ENCODE measurements at places on chromosomes 3 and 15.
A peak's percentile ranks its signal among the peaks of the same experiment; 100 is the strongest.

DNA sequence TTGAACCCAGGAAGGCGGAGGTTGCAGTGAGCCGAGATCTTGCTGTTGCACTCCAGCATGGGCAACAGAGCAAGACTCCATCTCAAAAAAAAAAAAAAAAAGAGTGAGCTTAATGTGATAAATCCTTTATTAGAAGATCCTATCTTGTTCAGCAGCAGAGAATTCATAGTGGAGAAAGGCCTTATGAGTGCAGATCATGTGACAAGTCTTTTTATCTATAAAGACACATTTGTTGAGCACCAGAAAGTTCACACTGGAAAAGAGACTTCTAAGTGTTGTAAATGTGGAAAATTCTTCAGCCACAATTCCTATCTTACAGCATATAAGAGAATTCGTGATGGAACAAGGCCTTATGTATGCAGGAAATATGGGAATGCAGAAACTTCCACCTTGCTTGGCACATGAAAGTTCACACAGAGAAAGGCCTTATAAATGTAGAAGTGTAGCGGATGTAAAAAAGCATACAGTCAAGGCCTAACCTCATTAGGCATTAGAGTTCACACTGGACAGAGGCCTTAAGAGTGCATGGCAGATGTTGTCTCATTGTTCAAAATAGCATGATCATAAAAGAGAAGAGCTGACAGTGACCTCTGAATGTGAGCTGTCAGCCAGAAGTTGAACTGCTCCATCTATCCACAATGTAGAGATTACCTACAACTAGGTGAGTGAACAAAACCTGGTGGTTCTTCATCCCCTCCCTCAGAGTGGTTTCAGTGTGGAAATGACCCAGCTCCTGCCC, 16.7 kb downstream of the ADAM10 start:
- DNase-seq = no peak

DNA sequence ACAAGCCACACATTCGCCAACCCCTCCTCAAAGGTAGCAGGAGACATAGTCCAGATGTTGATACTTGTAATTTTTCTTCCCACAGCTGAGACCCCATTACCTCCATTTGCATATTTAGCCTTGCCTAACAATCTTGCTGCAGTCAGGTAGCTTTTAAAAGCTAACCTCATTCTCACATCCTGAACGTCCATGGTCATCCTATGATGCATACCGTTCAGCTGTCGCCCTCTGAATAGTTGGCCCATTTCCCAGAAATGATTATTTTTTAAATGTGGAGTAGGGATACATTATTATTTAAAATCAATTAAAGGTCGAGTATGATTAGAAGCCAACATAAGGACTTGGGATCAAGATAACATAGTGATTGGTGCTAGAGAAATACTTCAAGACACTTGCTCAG, 165.0 kb downstream of the MEX3B start:
- DNase-seq = no peak

DNA sequence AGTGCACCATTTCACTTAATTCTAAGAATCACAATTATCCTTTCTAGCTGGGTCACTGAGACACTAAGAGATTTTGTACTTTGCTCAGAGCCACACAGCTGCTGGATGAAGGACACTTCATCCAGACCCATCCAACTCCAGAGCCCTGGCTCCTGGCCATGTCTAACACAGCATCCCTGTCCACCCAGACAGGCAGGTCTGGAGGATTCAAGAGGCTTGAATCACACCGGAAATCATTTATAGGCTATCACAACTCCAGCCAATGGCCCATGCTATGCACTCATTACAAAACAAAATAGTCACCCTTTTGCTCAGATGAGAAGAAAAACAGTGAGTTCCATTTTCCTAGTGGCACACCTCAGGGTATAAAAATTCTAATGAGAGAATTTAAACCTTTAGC, 198.2 kb upstream of the LMCD1 start:
- no peak for DNase-seq

DNA sequence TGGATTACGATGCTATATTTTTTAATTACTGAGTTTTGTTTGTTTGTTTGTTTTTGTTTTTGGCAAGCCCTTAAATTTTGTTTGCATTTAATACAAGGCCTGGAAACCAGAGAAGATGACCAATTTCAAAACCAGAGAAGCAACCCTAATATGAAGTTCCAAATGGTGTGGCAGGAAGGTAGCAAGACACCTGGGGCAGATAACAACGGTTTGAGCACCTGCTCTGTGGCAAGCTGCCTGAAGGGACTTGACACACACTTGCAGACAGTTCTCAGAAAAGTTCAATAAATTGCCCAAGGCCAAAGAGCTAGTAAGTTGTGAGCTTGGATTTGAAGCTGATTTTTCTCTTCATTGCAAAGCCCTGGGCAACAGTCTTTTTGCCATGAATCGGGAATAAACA, 151.2 kb upstream of the UBE2E1 start:
- no peak for DNase-seq

- DNase-seq = peak; percentile 76
These were observed 4.4 kb upstream of the CLDN11 start for GRCh38 chr3:170414202-170414663.

DNA sequence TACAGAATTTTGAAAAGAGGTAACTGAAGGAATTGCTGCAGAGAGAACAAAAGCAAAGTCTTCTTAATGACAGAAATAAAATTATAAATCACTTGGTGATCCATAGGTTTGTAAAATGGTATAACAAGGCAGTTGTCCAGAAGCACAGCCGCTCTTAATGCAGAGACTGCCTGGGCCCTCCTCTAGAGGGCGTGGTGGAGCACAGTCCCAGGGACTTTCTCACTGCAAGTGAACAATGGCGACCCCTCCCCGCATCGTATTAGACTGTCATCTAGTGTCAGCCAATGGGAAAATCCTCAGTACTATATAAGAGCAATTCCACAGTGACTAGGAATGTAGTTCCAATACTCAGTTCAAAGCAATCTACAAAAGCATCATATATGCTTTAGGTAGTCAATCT, 26.4 kb upstream of the ZBED2 start:
- peak; percentile 24 for DNase-seq

- DNase-seq = no peak
These were observed 419.6 kb upstream of the TGFBR2 start for GRCh38 chr3:30186741-30187219.
